GDM1 (cell line): ENCODE measurements at places on chromosomes 11 and 22.

GRCh38 chr11:94768602-94769541 lies 716 bp downstream of the AMOTL1 start:
- DNase-seq, result no peak

DNA sequence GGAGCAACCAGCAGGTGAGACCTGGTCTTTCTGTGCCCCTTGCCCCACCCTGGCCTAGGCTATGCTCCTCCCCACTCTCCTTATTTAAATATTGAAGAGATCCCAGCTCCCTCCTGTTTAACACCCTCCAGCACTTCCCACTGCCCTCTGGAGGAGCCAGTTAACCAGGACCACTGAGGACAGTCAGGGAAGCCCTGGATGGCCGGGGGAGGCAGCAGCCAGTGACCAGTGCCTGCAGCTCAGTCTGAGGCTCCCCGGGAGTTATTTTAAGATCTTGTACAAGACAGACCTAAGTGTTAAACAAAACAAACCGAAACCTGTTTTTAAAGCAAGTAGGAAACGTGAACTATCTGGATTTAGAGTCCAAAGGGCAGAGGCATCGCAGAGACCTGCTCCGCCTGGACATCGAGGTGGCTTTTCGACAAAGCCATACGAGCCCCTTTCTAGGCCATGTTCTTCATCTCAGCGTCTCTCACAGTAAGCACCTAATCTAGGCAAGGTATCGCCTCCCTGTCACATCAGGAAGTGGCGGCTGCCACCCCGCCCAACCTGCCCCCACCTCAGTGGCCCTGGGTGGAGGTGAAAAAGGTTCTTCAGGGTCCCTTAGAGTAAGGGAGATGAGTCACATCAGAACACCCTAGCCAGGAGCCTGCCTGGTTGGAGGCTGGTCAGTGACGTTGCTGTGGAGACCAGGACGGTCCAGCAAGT lies 35.2 kb downstream of the TRMU start:
- DNase-seq, result no peak

- DNase-seq, result no peak
Measured at GRCh38 chr22:38850941-38851849, 7.4 kb upstream of the NPTXR start.

- no peak for DNase-seq
Measured at GRCh38 chr22:35611200-35611890, 5.8 kb downstream of the MB start.

DNA sequence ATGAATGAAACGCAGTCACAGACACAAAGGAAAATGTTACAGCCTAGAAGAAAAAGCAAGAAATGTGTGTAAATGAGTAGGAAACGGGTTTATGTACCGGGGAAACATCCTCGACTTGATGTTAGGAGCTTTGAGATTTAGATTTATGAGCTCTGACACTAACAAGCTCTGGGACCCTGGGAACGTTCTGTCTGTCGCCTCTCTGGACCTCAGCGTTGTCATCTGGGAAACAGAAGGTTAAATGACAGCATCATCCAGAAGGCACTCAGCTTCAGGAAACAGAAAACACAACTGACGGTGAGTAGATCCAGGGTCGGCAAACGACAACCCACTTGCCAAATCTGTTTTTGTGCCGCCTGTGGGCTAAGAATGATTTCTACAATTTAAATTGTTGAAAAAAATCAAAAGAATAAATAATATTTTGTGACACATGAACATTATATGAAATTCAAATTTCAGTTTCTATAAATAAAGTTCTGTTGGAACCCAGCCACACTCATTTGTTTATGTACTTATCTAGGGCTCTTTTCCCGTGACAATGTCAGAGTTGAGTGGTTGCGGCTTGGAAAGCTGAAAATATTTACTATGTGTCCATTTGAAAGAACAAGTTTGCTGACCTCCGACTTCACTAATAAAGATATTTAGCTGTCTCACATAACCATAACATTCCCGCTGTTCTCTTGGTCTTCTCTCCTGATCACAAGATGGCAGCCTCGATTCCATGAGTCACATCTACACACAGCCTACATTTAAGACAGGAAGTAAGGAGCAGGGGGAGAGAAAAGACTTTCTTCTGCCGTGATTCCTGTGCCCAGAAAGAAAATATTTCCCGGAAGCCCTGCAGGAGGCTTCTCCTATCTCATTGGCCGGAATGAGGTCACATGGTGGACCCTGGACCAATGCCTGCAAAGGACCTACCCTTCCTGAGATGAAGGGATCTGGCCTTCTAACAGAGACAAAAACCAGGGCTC lies 47.1 kb upstream of the SYT13 start:
- DNase-seq, result no peak

DNA sequence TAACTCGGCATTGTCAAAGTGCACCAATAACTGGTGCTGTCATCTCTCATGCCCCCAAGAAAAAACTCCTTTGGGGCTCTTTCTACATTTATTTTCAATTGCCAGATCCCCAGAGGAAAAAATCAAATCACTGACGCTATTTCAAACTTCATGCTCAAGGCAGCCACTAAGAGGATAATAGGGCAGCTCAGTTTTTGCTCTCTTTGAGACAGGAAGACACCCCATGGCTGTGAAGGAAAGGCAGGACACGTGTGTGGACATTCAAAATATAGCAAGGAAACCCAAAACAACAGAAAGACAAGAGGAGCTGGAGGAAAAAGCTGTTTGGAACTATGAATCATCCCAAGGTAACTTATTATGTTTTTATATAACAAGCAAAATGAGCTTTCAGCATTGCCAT lies 83.7 kb downstream of the SERGEF start:
- DNase-seq, result no peak

- no peak for DNase-seq
Measured at GRCh38 chr11:70818351-70818750, 420.0 kb downstream of the CTTN start.

GRCh38 chr11:1523077-1523476 lies 36.5 kb upstream of the MOB2 start:
- no peak for DNase-seq
